PC-3 (cell line): ENCODE measurements at places on chromosomes 3 and 15. TPM values are rescaled to one million over a fixed set of nuclear protein-coding genes. Genes with fewer than 3 reads are reported as not detected.

MYO5C gene
- 16.7 and 17.7 TPM in 2 replicates for total RNA-seq

GRCh38 chr15:46872981-46873330 is 844.3 kb upstream of the SEMA6D start:
- H3K4me3 ChIP-seq, result no peak overlapping the region
- H3K4me1 ChIP-seq, result no peaks in the 10 kb centered on the region
- H3K27ac ChIP-seq, result no peak overlapping the region
- no peaks in the 10 kb centered on the region for H3K36me3 ChIP-seq

HTR3E gene
- total RNA-seq, result not detected in 2 replicates

DNA sequence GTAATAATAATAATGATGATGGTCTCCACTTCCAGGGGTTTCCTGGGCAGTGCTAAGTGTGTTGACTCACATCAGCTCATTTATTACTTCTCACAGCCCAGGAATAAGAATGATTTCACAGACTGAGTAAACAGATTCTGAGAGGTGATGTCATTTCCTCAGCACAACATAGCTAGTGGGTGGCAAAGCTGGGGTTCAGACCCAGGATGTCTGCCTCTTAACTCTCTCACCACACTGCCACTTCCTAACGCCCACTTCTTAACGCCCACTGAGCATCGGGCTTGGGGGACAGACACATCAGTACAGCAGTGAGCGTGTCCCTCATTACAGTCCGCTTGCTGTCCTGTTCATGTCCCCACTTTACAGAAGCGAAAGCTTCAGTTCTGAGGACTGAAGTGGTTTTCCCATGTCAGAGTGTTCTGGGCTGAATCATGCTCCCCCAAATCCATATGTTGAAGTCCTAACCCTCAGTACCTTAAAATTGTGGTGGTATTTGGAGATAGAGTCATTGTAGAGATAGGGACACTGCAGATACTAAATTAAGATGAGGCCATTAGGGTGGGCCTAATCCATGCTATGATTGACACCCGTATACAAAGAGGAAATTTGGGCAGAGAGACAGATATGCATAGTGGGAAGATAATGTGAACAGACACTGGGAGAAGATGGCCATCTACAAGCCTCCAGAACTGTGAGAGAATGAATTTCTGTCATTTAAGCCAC is 68.0 kb downstream of the ATP2B2 start:
- no peaks in the 10 kb centered on the region for H3K4me1 ChIP-seq
- H3K36me3 ChIP-seq, result no peaks in the 10 kb centered on the region
- DNase-seq, result peak; percentile 10
- H3K4me3 ChIP-seq, result no peak overlapping the region
- no peak overlapping the region for H3K27ac ChIP-seq

- no peaks in the 10 kb centered on the region for H3K36me3 ChIP-seq
- H3K27me3 ChIP-seq, result no peaks in the 10 kb centered on the region
- no peak overlapping the region for H3K27ac ChIP-seq
- DNase-seq, result no peak
Observed at GRCh38 chr15:26572602-26573350, 200.1 kb downstream of the GABRB3 start.

GRCh38 chr3:141860766-141861513 is 15.5 kb upstream of the ATP1B3 start:
- H3K27me3 ChIP-seq, result no peaks in the 10 kb centered on the region
- H3K36me3 ChIP-seq, result no peaks in the 10 kb centered on the region
- no peak overlapping the region for H3K4me3 ChIP-seq
- H3K27ac ChIP-seq, result no peak overlapping the region

GRCh38 chr3:197371591-197372046 is 73.2 kb upstream of the DLG1 start:
- H3K4me3 ChIP-seq, result no peak overlapping the region
- DNase-seq, result no peak
- H3K27ac ChIP-seq, result peak overlapping the region; percentile 90
- peaks cover 56% of the 10 kb centered on the region for H3K4me1 ChIP-seq
- no peaks in the 10 kb centered on the region for H3K36me3 ChIP-seq

DNA sequence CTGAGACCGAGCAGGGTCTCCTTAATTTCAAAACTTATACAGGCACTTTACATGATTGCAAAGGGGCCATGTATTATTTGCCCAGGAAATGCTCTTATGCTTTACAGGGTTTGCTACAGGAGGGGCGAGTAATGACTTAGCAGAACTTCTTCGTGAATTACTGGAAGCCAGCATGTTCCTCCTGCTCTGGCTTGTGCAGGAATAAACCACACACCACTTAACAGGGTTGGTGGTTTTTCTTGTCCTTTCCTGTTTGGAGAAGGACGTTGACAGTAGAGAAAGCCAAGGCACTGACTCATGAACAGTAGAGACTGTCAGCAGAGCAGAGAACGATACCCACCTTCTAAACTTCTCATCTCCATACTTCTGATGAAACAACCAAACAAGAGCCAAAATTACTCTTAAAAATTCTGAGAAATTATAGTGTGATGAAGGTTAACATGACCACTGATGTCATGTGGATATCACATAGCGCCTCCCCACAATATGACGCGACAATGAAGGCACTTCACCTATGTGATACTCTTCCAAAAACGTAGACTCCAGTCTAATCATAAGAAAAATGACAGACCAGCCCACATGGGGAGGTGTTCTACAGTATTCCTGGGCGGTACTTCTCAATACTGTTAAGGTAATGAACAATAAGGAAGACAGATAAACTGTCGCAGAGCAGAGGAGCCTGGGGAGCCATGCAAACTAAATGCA is 24.7 kb upstream of the MCTP2 start:
- H3K36me3 ChIP-seq, result no peaks in the 10 kb centered on the region
- H3K27me3 ChIP-seq, result peaks cover 16% of the 10 kb centered on the region

PRC1 gene
- total RNA-seq, result 236 and 243 TPM in 2 replicates

- DNase-seq, result no peak
- no peak overlapping the region for H3K27ac ChIP-seq
- H3K4me1 ChIP-seq, result no peaks in the 10 kb centered on the region
Observed at GRCh38 chr3:34619990-34620389, 821.6 kb downstream of the PDCD6IP start.

- peaks cover 10% of the 10 kb centered on the region for H3K27me3 ChIP-seq
- no peaks in the 10 kb centered on the region for H3K4me1 ChIP-seq
- no peak overlapping the region for H3K4me3 ChIP-seq
- DNase-seq, result no peak
- H3K36me3 ChIP-seq, result no peaks in the 10 kb centered on the region
Observed at GRCh38 chr15:43702174-43702573, 8.5 kb downstream of the CKMT1A start.

DNA sequence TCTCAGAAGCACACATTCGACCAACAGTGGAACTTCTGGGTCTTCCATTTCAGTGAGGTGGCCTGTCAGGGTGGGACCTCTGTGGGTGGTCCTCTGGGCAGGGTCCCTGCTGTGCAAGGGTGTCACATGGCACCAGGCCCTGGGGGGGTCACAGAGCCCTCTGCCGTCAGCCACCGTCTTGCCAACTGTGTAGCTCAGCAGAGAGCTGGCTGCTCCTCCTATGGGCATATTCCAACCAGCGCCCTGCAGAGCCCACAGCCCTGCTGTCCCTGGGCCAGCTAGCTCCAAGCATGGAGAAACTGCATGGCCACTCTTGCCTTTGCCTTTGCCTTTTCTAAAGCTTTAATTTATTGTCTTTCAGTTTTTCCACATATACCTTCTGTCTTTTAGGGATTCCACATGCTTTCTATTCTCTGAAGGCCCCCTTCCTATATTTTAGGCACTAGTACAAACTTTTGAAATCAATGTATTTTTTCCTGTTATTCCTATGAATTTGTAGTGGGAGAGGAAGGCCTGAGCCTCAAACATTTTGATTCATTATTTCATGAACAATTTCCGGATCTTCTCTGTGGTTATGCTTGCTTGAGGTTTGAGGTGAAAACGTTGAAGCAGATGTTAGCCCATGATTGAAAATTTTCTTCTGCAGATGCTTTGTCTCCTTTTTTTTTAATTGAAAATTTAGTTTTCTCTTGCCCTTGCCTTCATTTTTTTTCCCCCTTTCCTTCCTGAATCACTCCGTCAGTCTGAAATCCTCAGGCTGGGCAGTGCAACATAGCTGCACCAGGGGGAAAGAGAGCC is 11.7 kb downstream of the IQCF1 start:
- H3K27ac ChIP-seq, result no peak overlapping the region
- no peak overlapping the region for H3K4me3 ChIP-seq
- no peaks in the 10 kb centered on the region for H3K27me3 ChIP-seq
- DNase-seq, result no peak
- peaks cover 19% of the 10 kb centered on the region for H3K4me1 ChIP-seq

- peak overlapping the region; percentile 17 for H3K27ac ChIP-seq
- peak overlapping the region; percentile 66 for H3K4me3 ChIP-seq
- no peaks in the 10 kb centered on the region for H3K36me3 ChIP-seq
- H3K4me1 ChIP-seq, result peaks cover 14% of the 10 kb centered on the region
Observed at GRCh38 chr3:100992231-100993012, 799 bp downstream of the ABI3BP start.

GRCh38 chr3:36596419-36596818 is 167.9 kb downstream of the DCLK3 start:
- H3K4me3 ChIP-seq, result no peak overlapping the region
- H3K4me1 ChIP-seq, result peaks cover 10% of the 10 kb centered on the region; the same call in 1 of the 2 replicates
- DNase-seq, result no peak
- H3K36me3 ChIP-seq, result no peaks in the 10 kb centered on the region

- no peak for DNase-seq
- H3K27ac ChIP-seq, result peak overlapping the region; percentile 75
- no peaks in the 10 kb centered on the region for H3K36me3 ChIP-seq
- no peaks in the 10 kb centered on the region for H3K27me3 ChIP-seq
- peaks cover 25% of the 10 kb centered on the region for H3K4me1 ChIP-seq
Observed at GRCh38 chr3:169454060-169454317, 209.5 kb downstream of the MECOM start.

GRCh38 chr3:71955240-71956068 is 170.5 kb upstream of the PROK2 start:
- peaks cover 44% of the 10 kb centered on the region for H3K27me3 ChIP-seq
- peak; percentile 85 for DNase-seq
- H3K36me3 ChIP-seq, result no peaks in the 10 kb centered on the region
- H3K27ac ChIP-seq, result no peak overlapping the region

SCAP gene
- total RNA-seq, result 84.7 and 95.6 TPM in 2 replicates

DNA sequence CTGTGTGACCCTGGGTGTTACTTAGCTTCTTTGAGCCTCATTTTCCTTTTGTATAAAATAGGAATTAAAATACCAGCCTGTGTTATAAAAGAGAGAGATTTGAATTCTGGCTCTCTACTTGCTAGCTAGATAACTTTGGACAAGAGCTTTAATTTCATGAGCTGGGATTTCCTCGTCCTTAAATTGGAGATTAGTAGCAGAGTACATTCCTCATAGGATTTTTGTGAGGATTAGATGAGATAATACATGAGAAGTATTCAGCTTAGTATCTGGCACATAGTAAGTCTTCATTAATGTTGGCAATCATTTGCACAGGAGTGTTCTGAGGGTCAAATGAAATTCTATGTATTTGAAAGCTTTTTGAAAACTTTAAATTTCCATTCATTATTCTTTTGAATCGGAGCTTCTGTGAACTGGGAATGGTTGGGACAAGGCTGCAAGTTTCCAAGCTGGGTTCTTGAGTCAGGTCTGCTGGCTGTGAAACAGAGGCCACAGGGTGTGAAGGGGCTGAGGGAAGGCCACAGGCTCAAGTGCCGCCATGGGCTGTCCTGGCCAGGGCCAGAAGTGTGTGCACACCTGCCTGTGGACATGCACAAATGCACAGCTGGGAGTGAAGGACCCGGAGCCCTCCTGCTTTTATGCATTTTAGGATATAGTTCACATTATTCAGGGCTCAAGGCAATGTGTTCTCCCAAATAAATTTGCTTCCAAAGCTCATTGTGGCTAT is 17.2 kb downstream of the ALPK3 start:
- DNase-seq, result no peak
- no peaks in the 10 kb centered on the region for H3K27me3 ChIP-seq
- H3K4me3 ChIP-seq, result no peak overlapping the region
- H3K4me1 ChIP-seq, result peaks cover 11% of the 10 kb centered on the region; the same call in 1 of the 2 replicates

IGSF10 gene
- total RNA-seq, result 0.12 and 0.66 TPM in 2 replicates

LRRK1 gene
- total RNA-seq, result 7.0 and 11.4 TPM in 2 replicates

DUOXA2 gene
- total RNA-seq, result not detected in 2 replicates

RPL15 gene
- total RNA-seq, result 1,500 and 1,904 TPM in 2 replicates

CFAP20DC gene
- 13.8 and 15.4 TPM in 2 replicates for total RNA-seq

DNA sequence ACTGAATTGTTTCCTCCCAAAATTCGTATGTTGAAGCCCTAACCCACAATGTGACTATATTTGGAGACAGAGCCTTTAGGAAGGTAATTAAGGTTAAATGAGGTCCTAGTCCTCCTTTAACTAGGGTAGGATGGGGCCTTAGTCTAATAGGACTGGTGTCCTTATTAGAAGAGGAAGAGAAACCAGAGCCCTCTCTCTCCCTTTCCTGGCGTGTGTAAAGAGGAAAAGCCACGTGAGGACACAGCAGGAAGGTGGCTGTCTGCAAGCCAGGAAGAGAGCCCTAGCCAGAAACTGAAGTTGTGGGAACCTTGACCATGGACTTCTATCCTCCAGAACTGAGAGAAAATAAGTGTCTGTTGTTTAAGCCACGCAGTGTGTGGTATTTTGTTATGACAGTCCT is 94.3 kb downstream of the OXNAD1 start:
- no peaks in the 10 kb centered on the region for H3K36me3 ChIP-seq
- no peaks in the 10 kb centered on the region for H3K4me1 ChIP-seq
- H3K4me3 ChIP-seq, result no peak overlapping the region
- no peak for DNase-seq
- no peaks in the 10 kb centered on the region for H3K27me3 ChIP-seq
- H3K27ac ChIP-seq, result no peak overlapping the region

DNA sequence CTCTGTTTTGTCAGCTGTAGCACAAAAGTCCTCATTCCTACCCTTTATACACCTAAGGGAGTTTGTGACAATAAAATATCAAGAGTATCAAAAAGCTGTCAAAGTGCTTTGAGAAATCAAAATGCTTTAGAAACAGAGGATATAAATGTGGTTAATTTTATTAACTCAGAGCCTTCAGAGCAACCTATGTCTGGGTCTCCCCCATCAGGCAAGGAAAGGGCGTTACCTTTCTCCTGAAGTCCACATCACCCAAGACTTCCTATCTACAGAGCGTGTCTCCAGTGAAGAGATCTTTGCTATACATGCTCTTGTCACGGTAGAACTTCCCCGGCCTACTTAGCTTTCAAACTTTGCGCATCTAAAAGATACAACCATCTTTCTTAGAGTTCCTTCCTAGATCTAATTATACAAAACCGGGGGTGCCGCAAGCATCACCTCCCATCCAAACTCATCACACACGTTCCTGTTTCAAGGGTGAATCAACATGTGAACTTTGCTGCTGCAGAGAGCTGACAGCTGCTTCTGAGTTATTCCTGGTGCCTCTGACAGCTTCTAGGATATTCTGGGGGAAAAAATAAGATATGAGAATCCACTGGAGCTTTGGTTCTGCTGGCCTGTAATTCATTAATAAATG is 93.0 kb downstream of the RARB start:
- H3K4me3 ChIP-seq, result no peak overlapping the region
- H3K4me1 ChIP-seq, result no peaks in the 10 kb centered on the region
- H3K27me3 ChIP-seq, result peaks cover 44% of the 10 kb centered on the region
- DNase-seq, result no peak

STRIT1 gene
- not detected in 2 replicates for total RNA-seq

PIGBOS1 gene
- 8.4 and 8.6 TPM in 2 replicates for total RNA-seq

GRCh38 chr3:107910713-107911259 is 180.0 kb downstream of the CD47 start:
- H3K36me3 ChIP-seq, result no peaks in the 10 kb centered on the region
- no peaks in the 10 kb centered on the region for H3K27me3 ChIP-seq
- no peak overlapping the region for H3K4me3 ChIP-seq
- no peak for DNase-seq
- H3K27ac ChIP-seq, result no peak overlapping the region
- H3K4me1 ChIP-seq, result peaks cover 4% of the 10 kb centered on the region; the same call in 1 of the 2 replicates
